ENCODE measurements at places on chromosomes 1 and 21.

DNA sequence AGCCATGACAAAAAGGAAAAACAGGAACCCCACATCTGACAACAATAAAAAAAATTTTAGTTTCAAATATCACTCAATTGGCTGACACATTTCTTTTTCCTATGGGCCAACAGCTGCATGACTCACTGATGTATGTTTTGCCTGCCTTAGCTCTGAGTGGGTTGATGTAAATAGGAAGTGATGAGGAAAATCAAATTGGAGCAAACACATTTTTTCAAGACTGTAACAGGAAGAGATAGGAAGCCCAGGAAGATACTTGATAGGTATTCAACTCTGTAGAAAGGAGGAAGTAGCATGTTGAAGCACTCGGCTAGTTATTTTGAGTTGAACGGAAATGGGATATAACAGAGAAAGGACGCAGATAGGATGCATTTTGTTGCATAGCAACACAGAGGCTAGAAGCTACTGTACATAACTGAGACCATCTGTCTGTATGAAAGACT is 168.0 kb upstream of the NR5A2 start:
- peaks cover 3% of the 10 kb centered on the region for H3K4me1 ChIP-seq
- no peaks in the 10 kb centered on the region for H3K36me3 ChIP-seq
- H3K27ac ChIP-seq, result no peak overlapping the region
- no peak for DNase-seq
- no peak overlapping the region for H3K4me3 ChIP-seq
- no peaks in the 10 kb centered on the region for H3K27me3 ChIP-seq

DNA sequence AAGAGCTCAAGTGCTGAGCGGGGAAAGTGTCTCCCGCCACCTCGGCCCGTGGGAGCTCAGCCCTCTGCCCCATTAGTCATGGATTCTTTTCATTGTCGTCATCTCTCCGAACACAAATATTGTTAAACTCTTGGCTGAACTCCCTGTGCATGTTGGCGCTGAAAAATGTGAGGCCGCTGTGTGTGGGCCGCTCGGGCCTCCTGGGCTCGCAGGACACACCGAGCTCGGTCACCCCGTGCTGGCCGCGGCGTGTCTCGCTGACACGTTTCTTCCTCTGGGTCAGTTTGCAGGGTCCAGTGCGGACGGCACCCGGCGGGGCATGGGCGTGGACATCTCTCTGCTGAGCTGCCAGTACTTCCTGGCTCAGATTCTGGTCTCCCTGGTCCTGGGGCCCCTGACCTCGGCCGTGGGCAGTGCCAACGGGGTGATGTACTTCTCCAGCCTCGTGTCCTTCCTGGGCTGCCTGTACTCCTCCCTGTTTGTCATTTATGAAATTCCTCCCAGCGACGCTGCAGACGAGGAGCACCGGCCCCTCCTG is 25.6 kb downstream of the SLC45A1 start:
- peak overlapping the region; percentile 33 for H3K27ac ChIP-seq
- DNase-seq, result peak; percentile 76
- no peaks in the 10 kb centered on the region for H3K36me3 ChIP-seq
- no peaks in the 10 kb centered on the region for H3K27me3 ChIP-seq

DNA sequence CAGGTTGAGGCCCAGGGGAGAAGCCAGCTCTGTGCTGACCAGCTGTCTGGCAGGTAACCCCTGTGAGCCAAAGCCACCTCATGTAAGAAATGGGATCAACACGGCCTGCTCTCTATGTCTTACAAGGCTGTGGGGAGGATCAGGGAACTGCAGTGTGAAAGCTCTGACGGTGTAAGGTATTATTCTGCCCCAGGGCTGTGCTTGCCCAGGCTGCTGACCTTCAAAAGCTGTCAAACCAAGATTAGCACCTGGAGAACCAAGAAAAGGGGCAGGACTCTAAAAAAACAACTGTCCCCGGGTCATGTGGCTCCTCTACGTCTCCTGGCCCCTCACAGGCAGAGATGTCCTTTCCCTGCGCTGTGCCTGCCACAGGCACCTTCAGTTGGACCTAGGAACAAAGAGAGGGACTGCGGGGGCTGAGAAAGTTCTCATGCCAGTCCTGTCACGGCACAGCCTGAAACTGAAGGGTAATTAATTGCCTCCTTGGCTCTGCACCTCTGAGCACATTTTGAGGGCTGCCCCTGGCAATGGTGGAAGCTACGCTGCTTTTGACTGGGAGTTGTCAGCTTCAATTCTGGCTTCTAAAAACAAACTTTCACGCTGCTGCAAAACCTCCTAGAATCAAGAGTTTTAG is 77.6 kb downstream of the PGBD5 start:
- H3K4me1 ChIP-seq, result no peaks in the 10 kb centered on the region
- no peaks in the 10 kb centered on the region for H3K27me3 ChIP-seq
- no peaks in the 10 kb centered on the region for H3K36me3 ChIP-seq
- no peak for DNase-seq

DNA sequence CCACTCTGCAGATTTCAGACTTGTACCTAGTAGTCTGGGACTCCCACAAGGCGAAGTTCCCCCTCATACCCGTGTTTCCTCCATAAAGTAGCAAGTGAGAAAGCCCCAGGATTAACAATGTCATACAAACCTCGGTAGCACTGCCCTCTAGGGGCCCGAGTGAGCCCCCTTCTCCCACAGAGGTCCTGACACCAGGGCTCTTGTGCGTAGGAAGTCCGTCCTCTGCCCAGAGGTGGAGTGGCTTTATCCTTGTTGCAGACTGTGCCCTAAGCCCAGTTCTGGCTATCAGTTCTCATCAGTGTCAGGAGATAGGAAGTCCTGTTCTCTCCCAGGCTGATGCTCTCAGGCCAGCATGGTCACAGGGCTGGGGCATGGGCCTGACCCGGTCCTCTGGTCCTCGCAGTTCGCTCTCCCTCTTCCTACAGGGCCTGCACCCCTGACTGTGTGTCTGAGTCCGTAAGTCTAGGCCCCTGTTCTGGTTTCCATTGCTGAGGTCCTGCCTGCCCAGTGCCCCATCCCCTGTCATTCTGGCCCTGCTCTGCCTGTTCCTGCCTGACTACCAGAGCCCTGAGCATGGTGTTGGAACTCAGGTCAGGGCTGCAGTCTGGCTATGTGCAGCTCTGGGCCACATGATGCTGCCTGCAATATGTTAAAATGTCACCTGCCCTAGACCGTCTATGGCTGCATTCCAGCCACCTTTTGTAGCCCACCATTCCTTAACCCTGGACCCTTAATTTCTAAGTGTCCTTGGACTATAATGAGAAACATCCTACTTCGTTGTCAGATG is 285.6 kb downstream of the ASTN1 start:
- no peaks in the 10 kb centered on the region for H3K4me1 ChIP-seq
- no peak overlapping the region for H3K4me3 ChIP-seq
- H3K27ac ChIP-seq, result no peak overlapping the region
- DNase-seq, result no peak
- H3K27me3 ChIP-seq, result no peaks in the 10 kb centered on the region
